Endothelial cell (in vitro differentiated cells): ENCODE measurements at places on chromosomes 12 and 14.

DNA sequence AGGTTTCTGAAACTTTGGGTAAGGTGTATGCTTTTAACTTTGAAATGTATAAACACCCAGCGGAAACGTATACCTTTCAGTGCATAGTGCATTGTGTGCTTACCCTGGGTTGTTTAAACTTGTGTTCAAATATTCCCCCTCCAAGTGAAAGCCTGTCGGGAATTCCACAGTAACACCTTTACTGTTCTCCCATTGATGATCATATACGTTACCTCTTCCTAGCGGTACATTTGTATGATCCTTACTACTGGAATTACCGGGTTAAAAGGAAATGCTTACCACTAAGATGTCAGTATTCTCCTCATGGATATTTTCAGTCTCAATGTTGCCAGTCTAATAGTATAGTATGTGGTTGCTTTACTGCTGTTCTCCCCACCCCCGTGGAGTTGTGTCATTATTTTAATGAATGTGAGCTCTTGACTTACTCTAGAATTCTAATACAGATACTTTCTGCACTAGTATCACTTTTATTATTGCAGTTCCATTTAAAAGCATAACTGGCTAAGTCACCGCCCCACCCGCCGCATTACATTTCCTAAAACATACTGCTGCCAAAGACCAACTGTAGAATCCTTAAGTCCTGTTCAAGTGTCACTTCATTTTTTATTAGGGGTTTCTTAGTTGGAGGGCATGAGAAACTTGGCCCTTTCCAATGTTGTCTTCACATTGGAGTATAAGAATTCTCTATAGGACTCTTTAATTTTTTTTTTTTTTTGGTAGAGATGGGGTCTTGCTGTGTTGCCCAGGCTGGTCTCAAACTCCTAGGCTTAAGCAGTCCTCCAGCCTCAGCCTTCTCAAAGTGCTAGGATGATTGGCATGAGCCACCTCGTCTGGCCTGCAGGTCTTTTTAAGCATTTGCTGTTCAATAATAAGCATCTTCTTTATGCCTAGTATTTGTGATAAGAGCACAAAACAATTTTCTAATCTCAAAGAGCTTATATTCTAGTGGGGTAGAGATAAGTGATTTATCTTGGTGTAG lies 24.9 kb downstream of the NUDT4 start:
- DNase-seq: no peak

- DNase-seq: no peak
These were observed 13.3 kb downstream of the CPM start for GRCh38 chr12:68919581-68920239.

- peak; percentile 56 for DNase-seq
These were observed 13.6 kb upstream of the PAX9 start for GRCh38 chr14:36647824-36648753.

DNA sequence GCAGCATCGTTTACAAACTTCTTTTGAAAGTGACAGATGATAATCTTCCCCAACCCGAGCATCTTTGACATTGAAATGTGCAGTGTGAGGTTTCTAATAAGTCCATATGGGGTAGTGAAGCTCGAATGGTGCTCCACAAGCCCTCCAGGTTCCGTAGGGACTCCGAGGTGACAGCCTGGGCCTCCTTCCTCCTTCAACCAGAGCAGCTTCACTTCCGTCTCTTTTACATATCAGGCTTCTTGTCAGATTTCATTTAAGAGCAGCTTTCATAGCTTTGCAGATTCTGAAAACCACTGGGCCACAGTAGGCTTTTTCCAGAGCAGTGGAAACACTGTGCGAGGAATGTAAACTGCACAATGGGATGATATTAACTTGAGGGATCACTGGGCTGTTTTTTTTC lies 103.6 kb upstream of the CPM start:
- no peak for DNase-seq

GRCh38 chr12:42420395-42420794 lies 94.4 kb downstream of the PPHLN1 start:
- DNase-seq: no peak

- no peak for DNase-seq
These were observed 287.5 kb upstream of the MGAT4C start for GRCh38 chr12:86543716-86544115.

DNA sequence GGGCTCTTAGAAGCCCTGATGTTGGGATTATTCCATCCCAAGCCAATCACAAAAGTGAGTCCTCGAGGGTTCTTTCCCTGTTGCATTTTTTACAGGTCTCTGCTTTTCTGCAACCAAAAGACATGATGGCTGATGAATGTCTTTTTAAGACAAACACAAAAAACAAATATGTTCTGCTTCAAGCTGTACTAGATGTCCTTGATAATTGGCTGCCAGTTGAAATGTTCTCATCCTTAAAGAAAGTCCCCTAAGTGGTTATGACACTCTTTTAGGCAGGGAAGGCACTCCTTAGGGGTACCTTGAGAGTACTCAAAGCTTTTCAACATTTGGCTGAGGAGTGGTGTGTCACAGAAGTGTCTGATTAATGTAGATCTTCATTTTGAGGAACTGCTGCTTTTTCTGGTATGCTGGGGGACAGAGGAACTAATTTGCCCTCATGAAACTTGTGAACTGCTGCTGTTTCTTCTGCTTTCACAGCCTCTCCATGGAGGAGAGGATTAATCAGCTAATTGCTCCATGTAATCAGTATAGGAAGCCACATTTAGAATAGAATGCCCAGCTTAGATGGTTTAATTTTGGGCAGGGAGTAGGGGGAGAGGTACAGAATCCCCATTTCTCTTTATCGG lies 22.8 kb upstream of the IGF1 start:
- no peak for DNase-seq

DNA sequence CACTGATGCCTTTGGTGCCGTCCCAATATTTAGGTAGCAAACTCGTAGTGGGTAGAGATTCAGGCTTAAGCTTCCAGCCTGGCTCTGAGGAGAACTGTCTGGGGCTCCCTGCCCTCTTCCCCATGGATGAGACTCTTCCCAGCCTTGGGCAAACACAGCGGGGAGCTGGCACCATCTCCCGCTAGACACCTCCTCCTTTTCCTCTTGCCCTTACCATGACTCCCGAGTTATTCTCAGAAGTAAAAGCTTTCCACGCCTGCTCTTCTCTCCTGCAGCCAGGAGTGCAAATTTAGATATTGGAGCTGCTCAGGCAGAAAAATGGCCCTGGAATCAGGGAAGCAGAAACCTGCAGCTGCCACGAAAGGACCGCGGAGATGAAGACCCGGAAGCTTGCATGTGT lies 45.6 kb upstream of the RBM19 start:
- no peak for DNase-seq

GRCh38 chr14:86613786-86614185 lies 1083.8 kb downstream of the FLRT2 start:
- no peak for DNase-seq

GRCh38 chr12:45244561-45245343 lies 28.9 kb downstream of the ANO6 start:
- DNase-seq: no peak

GRCh38 chr12:102543494-102544485 lies 63.4 kb upstream of the IGF1 start:
- no peak for DNase-seq

- DNase-seq: no peak
These were observed 233.3 kb downstream of the CCDC59 start for GRCh38 chr12:82124711-82125380.

DNA sequence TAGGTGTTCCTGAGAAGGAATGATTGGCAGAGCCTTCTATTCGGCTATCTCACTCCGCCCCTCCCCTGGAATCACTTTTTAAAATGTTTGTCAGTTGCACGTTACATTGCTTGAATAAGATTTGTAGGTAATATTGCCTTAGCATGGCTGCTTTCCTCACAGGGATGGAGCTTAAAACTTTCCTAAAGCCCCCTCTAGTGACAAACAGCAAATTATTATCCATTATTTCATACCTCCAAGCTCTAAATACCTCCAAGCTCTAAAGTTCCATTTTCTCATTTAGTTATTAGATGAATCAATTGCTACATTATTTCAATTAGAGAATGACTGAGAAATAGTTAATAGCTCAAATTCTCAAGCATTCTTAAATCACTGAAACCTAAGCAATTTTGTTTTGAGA lies 5.1 kb upstream of the SPATA7 start:
- DNase-seq: no peak

- DNase-seq: no peak
These were observed 1.9 kb upstream of the MYBPC1 start for GRCh38 chr12:101592921-101593320.

DNA sequence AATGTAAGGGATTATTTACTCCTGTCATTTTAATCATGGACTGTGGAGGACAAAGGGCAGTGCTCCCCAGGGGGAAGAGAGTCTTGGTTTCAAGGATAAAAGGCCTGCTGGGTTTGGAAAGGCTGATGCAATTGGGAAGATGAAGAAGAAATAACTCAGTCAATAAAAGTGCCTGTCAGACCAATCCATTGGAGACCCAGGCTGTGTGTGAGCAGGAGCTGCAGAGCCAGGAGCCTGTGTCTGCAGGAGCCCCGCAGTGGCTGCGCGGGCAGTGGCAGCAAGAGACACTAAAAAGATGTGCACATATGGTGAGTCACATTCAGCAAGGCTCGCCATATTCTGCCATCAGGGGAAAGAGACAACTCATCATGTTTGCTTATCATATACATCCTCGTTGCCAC lies 90.4 kb downstream of the CRACR2A start:
- DNase-seq: no peak

- DNase-seq: no peak
These were observed 48.9 kb upstream of the EML1 start for GRCh38 chr14:99744199-99744872.

DNA sequence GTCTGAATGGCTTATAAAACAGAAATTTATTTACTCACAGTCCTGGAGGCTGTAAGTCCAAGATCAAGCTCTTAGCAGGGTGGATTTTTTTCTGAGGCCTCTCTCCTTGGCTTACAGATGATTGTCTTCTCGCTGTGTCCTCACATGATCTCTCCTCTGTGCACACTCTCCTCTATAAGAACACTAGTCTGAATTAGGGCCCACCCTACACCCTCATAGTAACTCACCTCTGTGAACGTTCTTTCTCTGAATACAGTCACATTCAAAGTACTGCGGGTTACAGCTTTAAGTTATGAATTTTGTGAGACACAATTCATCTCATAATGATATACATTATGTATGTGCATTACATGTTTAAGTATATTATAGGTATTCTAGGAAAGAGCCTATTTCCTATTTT lies 135.7 kb upstream of the ATXN7L3B start:
- no peak for DNase-seq

GRCh38 chr12:119447618-119448017 lies 113.1 kb downstream of the CCDC60 start:
- no peak for DNase-seq

DNA sequence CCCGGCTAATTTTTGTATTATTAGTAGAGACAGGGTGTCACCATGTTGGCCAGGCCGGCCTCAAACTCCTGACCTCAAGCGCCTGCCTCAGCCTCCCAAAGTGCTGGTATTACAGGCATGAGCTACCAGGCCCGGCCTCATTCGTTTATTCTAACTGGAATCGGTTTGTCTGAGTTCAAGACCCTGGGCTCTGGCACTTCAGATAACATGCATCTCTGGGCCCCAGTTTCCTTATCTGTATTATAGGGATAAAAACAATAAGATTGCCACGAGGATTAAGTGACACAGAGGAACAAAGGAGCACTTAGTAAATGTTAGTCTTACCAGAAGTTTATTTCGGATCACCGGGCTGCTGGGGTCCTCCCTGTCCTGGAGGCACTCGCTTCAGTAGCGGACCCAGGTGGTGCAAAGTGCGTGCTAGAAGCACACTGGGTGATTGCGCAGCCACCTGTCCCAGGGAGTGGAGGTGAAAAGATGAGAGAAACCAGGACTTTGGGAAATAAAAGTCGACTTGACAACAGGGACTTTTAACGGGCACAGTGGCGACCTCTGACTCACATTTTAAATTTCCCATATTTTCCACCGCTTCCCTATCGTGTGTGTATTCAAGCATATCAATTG lies 37.5 kb downstream of the ACACB start:
- no peak for DNase-seq

DNA sequence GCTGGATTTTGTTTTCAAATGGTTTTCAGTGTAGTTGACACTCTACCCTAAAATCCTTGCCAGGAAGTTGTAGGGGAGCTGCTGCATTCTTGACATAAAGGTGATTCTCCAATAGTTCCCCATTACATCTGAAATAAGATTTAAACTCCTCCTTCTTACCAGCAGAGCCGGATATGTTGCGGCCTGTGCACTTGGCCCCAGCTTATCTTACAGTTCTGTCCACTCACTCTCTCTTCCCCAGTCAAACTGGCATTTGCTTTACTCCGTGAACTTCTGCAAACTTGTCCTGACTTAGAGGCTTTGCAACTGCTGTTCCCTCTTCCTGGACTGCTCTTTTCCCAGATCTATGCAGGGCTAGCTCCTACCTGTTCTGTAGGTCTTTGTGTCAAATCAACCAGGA lies 929.5 kb downstream of the VRK1 start:
- no peak for DNase-seq

DNA sequence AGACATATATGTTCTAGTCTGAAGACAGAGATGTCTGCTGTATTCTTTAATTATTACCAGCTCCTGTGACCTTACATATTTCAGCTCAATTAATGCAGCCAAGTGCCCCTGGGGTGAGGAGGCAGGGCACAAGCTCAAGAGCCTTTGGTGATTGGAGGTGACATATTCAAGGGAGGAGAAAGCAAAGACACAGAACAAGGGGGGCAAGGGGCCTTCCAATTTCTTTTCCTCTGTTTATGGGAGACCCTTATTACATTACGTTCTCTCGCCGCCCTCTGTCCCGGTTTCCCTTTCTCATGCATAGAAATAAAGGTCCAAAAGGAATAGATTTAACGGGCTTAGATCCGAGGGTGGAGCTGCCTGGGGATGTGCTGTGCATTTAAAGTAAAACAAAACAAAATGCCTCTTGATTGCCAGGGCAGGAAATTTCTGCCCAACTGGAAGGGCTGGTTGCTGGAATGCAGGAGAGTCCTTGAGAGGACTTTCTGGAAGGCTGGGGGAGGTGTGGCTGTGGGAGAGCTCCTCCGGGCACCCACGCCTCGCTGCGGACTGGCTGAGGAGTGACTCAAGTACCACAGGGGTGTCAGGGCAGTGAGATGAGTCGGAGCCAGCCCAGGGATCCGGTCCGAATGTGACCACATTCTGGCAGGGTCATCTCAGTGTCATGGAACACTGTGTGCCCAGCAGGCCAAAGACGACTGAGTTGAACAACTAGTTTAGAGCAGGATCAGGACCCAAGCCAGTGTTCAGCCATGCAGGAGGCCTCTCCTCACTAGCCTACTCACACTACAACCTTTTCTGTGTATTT lies 32.1 kb upstream of the GSG1 start:
- no peak for DNase-seq

DNA sequence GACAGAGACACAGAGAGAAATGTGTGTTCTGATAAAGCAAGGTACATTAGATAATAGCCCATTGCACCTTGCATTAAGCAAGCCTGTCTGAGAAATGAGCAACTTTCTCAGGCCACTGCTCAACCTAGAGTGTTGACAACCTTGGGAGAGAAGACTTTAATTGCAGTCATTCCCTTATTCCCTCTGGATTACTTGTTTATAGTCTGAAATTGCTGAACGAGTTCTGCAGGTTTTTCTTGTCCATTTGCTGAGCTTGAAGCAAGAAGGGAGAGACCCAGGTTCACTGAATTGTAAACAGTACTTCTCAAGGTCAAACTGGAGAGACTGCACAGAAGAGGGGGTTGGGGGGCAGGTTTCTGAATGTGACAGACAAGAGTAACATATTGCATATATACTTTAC lies 159.4 kb upstream of the PLEKHG7 start:
- DNase-seq: no peak

- DNase-seq: no peak
These were observed 167.3 kb downstream of the PRKCH start for GRCh38 chr14:61488417-61489401.
